AG10803 (cell line): ENCODE measurements at places on chromosomes 5 and 9.

DNA sequence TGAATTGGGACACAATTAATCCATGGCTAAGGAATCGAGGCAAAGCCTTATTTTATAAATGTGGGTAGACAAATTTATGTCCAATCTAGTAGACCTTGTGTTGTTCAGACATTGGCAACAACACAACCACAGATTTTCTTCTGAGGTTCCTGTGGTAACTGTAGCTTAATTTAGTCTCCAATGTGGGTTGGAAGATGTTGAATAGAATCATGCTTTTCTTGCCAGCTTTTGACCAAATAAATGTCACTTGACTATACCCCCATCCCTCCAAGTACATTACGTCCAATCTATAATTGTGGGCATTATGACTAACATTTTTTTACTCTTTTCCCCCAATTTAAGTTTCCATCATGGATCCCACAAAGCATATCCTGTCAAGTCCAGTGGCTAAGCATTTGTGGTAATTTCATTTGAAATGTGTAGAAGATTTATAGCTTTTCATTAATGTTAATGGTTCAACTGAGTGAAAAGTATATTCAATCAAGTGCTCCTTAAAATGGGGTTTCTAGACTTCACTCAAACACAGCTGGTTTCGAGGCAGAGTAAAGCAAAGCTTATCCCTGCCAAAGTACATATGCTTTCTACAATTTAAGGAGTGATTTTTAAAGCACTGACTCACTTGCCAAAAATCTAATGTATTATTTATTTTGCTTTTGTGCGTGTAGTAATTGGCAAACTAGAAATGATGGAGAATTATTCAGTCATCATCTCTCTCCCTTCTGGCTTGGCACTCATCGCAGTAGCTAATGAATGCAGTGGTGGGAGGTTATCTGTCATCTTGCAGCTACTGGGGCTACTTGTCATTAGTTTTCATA lies 141.8 kb downstream of the FAM174A start:
- peak; percentile 3 for DNase-seq

DNA sequence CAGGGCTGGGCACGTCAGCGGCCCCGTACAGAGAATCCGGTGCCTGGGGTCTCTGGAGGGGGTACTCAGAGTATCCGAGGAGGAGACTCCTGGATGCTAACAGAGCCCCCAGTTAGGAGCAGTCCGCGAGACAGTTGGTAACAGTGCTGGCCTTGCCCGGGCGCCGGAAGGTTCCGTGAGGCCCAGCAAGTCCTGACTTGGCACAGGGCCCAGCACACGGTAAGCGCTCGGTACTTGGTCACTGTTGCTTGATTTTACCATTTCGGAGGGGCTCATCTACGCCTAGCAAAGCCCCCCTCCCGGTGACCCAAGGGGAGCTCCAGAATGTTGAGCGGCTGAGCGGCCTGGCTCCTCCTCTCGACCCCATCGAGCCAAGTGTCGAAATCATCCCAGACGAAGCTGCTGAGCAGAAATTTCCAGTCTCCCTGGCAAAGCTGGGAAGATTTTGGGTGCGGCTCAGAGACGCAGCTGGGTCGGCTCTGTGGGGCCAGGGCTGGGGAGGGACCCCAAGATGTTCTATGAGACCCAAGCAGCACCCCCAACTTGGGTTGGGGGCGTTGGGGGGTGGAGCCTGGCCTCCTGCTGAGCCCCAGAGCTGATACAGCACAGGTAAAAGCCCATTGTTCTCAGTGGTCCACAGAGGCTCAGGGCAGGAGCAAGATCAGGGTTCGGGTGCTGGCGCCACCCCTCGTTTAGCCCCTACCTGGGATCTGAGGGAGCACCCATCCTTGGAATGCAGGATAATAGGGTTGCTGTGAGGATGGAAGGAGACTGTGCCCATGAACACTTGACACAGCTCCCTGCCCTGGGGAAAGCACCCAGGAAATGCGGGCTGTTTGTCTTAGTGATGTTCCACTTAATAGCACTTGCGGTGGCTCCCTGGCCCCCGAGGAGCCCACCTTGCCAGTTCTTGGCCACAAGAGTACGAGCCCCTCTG lies 137.2 kb downstream of the C9orf50 start:
- peak; percentile 91 for DNase-seq

GRCh38 chr5:1834721-1835429 lies 33.7 kb downstream of the NDUFS6 start:
- DNase-seq, result no peak

DNA sequence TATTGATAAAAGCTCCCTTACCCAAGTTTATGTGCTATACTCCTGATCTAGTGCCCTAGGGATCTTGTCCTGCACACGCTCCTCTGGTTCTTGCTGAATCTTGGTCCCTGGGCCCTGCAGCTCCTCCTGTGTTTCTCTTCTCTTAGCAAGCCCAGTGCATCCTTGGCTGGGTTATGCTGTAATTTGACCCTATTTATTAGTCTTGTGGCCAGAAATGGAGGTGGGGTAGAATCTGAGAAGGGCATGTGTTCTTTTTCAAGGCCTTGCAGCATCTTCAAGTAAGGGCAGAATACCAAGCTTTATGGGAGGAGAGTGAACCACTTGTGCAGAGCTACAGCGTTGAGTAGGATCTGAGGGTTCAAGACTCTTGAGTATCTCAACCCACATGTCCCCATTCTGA lies 366.8 kb downstream of the FAM170A start:
- peak; percentile 3 for DNase-seq

- peak; percentile 61 for DNase-seq
Measured at GRCh38 chr5:93622240-93622885, 39.3 kb downstream of the NR2F1 start.

DNA sequence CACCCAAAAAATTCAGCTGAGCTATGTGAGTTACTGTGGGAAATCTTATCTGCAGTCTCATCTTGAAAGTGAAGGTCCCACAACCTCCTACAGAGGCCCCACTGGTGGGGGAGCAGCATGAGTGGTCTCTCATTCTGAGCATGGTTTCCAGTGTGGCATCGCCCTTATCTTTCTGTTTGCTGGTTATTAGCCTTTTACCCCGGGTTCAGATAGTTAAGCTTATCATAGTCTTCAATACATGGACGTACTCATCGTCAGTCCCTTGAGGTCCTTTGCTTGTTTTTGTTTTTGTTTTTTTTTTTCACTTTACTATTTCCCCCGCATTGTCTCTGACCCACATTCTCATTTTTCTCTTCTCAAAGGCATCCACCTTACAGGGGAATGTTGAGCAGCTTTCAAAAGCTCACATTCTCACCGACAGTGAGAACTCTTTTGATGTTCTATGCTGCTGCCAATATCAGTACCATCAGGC lies 7.7 kb upstream of the HAVCR2 start:
- DNase-seq, result no peak

- peak; percentile 84 for DNase-seq
Measured at GRCh38 chr9:95756986-95757385, 118.5 kb upstream of the ERCC6L2 start.

DNA sequence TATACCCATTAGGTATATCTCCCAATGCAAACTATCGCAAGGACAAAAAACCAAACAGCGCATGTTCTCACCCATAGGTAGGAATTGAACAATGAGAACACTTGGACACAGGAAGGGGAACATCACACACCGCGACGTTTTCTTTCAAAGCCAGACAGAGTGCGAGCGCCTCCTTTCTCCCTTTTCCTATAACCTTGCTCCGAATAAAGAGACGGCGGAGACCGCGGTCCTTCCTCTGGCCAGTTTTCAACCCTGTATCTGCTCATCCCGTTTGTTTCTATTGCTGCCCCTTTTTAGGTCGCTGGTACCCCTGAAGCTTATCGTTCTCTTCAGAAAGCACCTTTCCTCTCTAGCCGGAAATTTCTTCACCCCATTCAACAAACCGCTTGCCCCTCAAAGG lies 1.3 kb downstream of the LVRN start:
- no peak for DNase-seq

GRCh38 chr9:27129221-27129620 lies 20.2 kb downstream of the TEK start:
- DNase-seq, result no peak

DNA sequence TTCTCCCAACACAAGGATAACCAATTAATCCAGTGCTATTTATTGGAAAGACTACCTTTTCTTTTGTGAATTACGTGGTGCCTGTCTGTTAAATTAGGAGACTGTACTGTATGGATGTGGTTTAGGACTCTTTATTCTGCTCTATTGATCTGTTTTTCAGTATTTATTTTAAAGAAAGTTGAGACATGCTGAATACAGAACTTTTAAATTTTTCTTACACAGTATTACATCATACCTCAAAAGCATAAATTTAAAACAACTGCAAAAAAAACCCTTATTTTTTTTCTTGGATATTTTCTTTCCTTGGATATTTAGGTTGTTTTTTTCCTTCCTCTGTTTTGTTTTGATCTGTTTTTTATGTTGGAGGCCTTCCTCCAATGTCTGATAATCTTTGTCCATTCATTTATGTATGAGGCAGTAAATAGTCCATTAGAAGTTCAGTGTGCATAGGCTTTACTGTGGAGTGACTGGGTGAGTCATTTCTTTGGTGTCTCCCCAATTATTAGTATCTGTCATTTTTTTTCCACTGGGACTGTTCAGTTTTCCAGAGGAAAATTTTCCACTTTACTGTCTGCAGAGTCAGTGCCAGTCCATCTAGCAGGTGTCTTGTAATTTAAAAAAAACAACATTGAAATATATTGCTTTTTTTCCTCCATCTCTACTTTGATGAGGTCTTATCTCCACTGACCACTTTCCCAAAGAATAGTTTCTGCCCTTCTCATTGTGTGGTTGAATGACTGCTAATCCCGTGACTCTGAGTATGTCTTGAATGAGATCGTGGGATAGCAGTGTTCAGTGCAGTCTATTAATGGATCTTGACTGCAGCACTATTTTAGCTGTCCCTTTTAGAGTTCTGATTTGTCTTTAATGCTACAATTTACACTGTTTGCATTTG lies 15.2 kb downstream of the CYSTM1 start:
- peak; percentile 57 for DNase-seq

GRCh38 chr5:31225613-31226012 lies 32.1 kb downstream of the CDH6 start:
- DNase-seq, result no peak

GRCh38 chr5:117186751-117187150 lies 612.1 kb upstream of the SEMA6A start:
- no peak for DNase-seq

DNA sequence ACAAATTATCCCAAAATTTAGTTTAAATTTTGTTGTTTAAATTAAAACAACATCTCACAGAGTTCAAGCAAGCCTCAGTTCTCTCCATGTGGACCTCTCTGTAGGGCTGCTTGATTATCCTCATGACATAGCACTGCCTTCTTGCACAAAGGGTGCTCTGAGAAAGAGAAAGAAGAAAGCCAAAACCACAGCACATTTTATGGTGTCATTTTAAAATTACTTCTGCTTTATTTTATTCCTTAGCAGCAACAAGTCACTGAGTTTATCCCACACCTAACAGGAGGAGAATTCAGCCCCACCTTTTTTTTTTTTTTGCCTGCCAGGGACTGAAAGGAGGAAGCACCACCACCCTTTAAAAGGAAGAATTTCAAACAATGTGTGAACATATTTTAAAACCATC lies 12.8 kb upstream of the KCNV2 start:
- peak; percentile 61 for DNase-seq

DNA sequence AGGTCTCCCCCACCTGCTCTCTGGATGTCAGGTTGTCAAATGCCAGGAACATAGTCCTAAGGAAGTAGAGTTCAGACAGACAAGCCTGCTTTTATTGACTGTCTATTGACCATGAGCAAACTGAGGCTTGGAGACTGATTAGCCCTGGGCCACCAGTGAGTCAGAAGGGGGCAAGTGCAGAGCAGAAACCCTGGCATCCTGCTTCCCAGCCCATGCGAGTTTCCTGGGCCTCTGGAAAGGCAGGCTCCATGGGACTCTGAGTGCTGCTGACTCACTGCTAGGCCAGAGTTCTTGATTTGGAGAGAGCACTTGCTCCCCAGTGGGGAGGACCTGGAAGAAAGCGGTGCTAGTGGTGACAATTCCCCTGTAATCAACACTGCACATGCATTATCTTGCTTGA lies 2.8 kb upstream of the HBEGF start:
- peak; percentile 31 for DNase-seq

DNA sequence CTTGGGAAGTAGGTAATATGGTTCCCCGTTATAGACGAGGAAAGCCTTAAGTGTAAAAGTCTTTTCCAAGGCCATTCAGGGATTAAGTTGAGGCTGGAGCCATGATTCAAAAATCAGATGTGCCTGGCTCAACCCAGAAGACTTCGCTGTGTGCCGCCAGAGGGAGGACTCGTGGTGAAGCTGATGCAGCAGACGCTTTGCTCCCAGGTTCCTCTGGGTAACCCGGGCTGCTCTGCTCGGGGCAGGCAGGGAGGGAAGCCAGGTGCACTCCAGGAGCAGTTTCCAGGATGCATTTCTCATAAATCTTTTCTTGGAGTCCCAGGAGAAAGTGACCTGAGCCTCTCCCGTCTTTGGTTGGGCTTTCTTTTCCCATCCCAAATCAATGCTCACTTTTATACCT lies 62.9 kb upstream of the ICE1 start:
- no peak for DNase-seq

GRCh38 chr5:36058776-36059175 lies 7.9 kb downstream of the UGT3A2 start:
- no peak for DNase-seq

DNA sequence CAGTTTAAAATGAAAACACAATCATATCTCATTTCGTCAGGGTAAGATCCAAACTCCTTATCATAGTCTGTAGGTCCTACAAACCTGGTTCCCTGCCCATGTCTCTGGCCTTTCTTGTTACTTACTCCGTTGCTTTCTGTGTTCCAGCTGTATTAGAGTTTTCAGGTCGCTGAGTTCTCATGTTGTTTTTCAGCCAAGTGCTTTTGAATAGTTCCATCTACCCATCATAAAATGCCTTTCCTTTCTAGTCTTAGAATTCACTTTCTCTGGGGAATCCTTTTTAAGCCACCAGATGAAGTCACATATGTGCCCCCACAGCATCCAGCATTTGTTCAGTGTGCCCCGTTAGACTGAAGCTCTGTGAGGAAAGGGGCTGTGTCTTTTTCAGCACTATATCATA lies 228.7 kb downstream of the YTHDC2 start:
- no peak for DNase-seq

DNA sequence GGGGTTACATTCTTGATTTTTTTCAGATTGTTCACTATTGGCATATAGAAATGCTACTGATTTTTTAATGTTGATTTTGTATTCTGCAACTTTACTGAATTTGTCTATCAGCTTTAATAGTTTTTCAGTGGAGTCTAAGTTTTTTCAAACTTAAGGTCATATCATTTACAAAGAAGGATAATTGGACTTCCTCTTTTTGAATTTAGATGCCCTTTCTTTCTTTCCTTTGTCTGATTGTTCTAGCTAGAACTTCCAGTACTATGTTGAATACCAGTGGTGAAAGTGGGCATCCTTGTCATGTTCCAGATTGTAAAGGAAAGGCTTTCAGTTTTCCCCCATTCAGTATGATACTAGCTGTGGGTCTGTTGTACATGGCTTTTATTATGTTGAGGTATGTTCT lies 49.3 kb downstream of the SREK1 start:
- DNase-seq, result no peak

- peak; percentile 19 for DNase-seq
Measured at GRCh38 chr5:148186248-148187003, 16.4 kb upstream of the SPINK6 start.

- no peak for DNase-seq
Measured at GRCh38 chr9:2377117-2377516, 244.5 kb upstream of the VLDLR start.
